ENCODE measurements at places on chromosomes 16 and 17.

DNA sequence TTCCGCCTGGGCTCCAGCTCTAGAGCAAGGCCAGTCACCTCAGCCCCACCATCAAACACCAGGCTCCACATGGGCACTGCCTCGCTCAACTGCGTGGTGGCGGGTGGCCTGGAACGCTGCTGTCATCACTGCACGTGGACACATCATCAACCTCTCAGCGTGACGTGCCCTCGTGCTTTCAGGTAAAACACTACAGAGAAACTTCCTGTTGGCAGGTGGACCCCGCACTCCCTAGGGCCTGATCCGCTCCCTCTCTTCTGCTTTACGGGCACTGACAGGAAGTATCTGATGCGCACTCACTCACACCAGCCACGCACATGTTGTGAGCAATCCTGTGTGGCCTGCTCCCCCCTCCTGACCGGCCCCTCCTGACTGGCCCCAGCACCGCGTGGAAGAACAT is 87.4 kb downstream of the ANKRD11 start:
- DNase-seq = no peak

GRCh38 chr17:42553866-42554249 is 1.1 kb downstream of the HSD17B1 start:
- no peak for DNase-seq

GRCh38 chr16:81495321-81496234 is 51.0 kb downstream of the CMIP start:
- no peak for DNase-seq

- no peak for DNase-seq
These were observed 3.5 kb upstream of the C16orf74 start for GRCh38 chr16:85754413-85754812.

DNA sequence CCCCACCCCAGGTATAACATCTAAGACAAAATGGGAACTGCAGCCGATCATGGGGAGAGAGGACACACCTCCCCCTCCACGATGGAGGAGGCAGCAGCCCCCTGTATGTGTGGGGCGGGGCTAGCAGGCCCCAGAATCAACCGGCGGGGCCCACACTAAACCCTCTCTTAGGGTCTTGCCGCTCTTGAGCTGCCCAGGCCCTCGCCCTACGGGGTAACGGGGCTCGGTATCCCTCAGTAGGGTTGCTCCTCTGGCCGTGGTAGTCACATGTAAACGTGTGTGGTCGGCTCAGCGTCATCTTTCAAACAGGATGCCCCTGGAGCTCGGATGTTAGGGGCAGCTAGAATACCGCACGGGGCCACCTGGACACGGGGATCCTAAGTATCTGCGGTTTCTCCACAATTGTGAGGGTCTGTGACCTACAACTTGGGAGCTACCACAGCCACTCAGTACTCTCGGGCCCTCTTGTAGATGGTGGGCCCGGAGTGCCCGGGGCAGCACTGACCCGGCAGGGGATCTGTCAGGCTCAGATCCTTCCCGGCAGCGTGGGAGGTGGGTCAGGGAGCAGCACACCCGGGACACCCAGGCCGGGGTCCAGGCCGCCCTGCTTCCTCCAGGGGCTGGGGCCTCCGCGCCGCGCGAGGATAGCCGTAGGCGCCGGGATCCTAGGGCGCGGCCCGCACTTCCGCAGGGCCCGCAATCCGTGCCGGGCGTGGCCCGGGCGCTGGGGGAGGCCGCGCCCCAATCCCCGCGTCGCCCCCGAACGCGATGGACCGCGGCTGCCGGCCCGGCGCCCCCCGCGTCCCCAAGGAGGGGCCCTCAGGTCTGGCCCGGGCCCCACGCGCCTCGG is 781 bp downstream of the ARHGDIA start:
- DNase-seq = peak; percentile 73

- no peak for DNase-seq
These were observed 71.4 kb downstream of the GNAO1 start for GRCh38 chr16:56262551-56263245.
